GM04503 (cell line): ENCODE measurements at places on chromosomes 1 and 21.

DNA sequence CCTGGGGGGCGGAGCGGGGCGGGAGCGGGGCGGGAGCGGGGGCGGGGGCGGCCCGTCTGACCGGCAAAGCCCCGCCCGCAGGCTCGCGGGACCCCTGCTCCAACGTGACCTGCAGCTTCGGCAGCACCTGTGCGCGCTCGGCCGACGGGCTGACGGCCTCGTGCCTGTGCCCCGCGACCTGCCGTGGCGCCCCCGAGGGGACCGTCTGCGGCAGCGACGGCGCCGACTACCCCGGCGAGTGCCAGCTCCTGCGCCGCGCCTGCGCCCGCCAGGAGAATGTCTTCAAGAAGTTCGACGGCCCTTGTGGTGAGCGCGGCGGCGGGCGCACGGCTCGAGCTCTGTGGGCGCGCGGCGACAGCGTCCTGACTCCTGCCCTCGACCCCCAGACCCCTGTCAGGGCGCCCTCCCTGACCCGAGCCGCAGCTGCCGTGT is 21.2 kb downstream of the AGRN start:
- no peak for DNase-seq

GRCh38 chr1:241997401-241997998 is 1.4 kb downstream of the MAP1LC3C start:
- DNase-seq, result no peak

GRCh38 chr1:92623187-92623778 is 136.6 kb upstream of the GFI1 start:
- DNase-seq, result no peak

GRCh38 chr1:85349224-85349623 is 72.8 kb upstream of the BCL10 start:
- no peak for DNase-seq

GRCh38 chr1:153803470-153804056 is 28.4 kb downstream of the SLC27A3 start:
- DNase-seq, result no peak

- DNase-seq, result no peak
These were observed 51.3 kb upstream of the IVNS1ABP start for GRCh38 chr1:185368313-185368855.

- DNase-seq, result no peak
These were observed 247.9 kb upstream of the DUSP10 start for GRCh38 chr1:221989741-221990140.

- peak; percentile 13 for DNase-seq
These were observed 170.8 kb downstream of the NFIA start for GRCh38 chr1:61253059-61253735.

DNA sequence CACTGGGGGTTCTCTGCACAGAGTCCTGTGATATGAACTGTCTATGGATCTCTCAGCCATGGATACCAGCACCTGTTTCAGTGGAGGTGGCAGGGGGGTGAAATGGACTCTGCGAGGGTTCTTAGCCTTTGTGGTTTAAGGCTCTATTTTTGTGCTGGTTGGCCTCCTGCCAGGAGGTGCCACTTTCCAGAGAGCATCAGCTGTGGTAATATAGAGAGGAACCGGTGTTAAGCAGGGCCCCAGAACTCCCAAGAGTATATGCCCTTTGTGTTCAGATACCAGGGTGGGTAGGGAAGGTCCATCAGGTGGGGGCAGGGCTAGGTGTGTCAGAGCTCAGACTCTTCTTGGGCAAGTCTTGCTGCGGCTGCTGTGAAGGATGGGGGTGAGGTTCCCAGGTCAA is 330.0 kb upstream of the PLD5 start:
- DNase-seq, result no peak

DNA sequence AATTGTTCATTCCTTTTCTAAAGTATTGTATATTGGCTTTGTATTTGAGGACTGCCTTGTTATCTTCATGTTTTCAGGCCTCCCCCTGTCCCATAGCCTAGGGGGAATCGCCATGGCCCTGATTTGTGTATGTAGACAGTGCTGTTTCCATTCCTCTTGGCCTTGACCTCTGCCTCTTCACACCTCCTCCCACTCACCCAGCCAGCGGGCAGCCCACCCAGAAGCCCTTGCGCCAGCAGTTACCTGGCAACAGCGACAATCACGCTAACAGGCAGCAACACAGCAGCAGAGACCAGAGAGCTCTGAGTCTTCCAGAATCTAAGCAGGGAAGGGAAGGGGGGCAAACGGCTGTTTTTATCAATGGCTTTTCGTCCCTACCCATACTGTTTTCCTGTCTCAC is 50.0 kb upstream of the NPL start:
- no peak for DNase-seq

DNA sequence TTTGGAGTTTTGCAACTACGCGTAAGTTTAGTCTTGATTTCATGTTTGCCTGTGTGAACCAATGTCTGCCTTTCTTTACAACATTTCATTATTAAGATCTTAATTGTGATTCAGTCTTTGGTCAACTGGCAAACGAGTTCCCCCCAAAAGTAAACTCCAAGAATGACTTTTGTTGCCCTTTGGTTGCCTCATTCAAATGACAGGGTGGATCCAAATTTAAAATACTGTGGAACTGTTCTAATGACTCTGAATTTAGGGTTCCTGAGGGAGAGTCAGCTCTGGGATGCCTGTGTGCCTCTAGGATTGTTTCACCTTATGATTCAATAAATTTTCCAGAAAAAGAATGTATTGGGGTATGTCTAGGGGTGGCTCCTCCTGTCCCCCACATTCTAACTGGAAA is 105.3 kb downstream of the KCNN3 start:
- DNase-seq, result no peak

DNA sequence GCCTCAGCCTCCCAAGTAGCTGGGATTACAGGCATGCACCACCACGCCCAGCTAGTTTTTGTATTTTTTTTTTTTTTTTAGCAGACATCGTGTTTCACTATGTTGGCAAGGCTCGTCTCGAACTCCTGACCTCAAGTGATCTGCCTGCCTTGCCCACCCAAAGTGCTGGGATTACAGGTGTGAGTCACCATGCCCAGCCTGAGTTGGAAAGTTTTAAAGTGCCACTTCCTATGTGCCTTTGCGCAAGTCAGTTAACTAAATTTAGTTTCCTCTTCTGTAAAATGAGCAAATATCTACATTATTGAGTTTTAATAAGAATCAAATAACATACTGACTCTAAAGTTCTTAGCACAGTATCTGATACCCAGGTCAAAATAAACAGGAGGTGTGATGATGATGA is 12.4 kb downstream of the SLC19A2 start:
- DNase-seq, result no peak

DNA sequence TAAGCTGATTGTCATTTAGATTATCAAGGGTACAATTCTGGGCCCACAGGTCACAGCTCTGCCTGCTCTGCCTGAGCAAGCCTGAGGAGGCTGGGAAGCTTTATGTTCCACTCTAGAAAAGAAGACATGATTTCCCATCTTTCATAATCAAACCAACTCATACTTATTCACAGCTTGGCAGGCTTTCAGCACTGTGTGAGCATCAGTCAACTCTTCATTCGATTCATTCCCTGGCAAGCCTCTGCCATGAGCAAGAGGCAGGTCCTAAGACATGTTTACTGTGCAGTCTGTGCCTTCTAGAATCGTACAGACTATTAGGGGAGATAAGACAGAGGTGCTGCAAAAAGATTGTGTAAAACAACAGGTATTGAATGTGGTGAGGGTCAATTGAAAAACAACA is 24.5 kb upstream of the KIRREL1 start:
- DNase-seq, result peak; percentile 73

GRCh38 chr1:18957532-18958300 is 1.2 kb upstream of the IFFO2 start:
- no peak for DNase-seq

- no peak for DNase-seq
These were observed at the start of gene NPPA for GRCh38 chr1:11847667-11848372. NPPA (minus strand) TSS chr1:11847783; CDS start chr1:11847684, 99 bp downstream.

DNA sequence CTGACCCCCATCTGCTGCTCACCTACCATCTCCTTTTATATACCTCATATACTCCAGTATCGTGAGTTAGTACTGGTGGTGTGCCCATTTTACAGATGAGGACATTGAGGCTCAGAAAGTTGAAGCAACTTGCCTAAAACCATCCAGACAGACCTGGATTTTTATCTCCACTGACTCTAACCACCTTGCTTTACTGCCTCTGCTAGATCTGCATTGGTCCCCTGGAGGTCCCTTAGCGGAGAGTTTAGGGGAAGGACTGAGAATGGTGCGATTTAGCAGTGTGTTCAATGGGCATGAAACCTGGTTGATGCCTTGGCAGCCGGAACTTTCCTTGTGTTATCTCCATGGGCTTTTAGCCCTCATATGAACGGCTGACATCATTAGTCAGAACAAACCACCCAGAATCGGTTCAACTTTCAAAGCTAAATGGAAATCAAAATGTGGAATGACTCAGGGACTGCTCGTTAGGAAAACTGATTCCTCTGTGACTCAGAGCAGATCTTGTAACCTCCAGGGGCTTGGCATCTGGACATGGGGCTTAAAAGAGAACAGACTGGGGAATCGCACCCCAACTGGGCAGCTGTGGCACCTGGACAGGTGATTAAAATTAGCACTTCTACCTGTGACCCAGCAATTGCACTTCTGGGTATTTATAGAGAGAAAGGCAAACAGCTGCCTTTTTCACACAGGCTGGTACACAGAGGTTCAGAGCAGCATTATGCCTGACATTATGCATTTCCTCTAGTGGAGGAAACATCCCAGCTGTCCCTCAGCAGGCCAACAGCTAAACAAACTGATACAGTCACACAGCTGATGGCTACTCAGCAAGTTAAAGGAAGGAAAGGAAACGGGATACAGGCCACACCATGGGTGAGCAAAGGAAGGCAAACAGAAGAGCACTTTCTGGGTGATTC is 25.3 kb downstream of the TMEM51 start:
- DNase-seq, result peak; percentile 83

DNA sequence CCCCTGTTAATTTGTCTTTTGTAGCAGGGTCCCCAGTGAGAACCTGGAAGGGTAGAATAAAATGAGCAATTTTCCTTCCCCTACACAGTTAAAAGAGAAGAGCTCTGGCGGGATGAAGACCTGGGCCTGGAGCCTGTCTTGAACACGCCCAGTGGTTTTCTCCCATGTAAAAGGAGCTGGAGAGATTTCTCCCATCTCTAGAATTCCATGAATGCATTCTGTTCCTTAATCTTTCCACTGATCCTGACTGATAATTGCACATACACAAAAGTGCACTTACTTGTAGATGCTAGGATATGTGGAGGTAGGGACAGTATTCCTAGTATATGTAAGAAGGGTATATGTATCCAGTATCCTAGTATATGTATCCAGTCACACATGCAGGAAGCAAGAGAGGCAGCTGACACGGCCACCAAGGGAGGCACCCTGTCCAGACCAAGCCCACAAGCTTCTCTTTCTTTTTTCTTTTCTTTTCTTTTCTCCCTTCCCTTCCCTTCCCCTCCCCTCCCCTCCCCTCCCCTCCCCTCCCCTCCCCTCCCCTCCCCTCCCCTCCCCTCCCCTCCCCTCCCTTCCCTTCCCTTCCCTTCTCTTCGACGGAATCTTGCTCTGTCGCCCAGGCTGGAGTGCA is 11.9 kb upstream of the PKNOX1 start:
- DNase-seq, result no peak

DNA sequence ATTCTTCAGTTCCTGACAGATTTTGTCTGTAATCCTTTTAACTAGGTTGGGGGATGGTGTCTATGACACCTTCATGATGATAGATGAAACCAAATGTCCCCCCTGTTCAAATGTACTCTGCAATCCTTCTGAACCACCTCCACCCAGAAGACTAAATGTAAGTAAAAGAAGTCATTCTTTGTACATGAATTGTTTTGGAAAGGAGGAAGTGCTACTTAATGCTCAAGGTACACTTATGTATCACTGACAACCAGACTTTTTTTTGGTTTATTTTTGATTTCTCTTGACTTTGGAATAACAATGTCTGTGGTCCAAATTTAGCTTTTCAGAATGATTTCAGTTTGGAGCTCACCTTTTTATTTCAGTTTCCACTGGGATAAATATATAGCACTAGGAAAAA is 2.3 kb downstream of the DYRK3 start:
- DNase-seq, result no peak

DNA sequence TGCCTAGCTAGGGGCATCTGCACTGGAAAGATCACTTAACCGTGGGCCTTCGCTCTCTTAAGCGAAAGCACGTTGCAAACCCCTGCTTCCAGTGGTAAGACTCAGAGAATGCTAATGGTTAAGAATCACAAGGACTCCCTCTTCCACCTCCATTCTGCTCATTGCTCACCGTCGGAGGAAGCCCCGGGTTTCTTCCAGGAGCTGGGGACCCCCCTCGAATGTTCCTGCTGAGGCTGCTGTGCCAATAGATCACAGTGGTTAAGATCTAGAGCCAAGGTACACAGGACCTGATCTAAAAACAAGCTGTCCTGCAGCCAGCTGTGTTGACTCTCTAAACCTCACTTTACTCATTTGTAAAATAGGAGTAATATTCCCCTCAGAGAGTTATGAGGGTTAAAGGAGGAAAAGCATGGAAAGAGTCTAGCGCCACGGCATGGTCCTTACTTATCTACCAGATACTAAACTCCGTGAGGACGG is 765 bp downstream of the VAMP3 start:
- DNase-seq, result no peak

- no peak for DNase-seq
These were observed 19.1 kb upstream of the MRPS6 start for GRCh38 chr21:34054259-34054658.

GRCh38 chr1:184160236-184160635 is 108.7 kb downstream of the TSEN15 start:
- DNase-seq, result peak; percentile 46

- DNase-seq, result no peak
These were observed at the start of gene THBS3 for GRCh38 chr1:155207806-155208540. THBS3 (minus strand) TSS chr1:155207897; CDS start chr1:155207876, 21 bp downstream.
